Body of pancreas (tissue), 4 donors: ENCODE measurements at places on chromosomes 5 and 9.

DNA sequence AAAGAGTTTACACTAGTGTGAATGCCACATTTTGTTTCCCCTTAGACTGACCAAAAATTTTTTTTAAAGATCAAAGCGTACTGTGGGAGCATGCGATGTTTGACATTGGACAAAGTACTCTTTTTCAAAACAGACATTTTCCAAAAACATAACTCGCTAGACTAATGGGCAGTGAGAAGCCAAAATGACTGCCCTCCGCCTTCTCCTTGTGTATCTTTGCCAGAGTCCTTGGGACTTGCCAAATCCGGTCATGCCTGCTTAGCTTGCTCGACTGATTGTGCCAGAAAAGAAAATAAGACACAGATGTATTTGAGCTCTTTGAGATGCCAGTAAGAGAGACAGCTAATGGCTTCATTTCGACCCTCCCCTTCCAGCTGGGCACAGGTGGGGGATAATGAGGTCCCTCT is 157.5 kb downstream of the MAPKAP1 start:
- peak; percentile 78 for DNase-seq

- DNase-seq: peak; percentile 81
Observed at GRCh38 chr9:68822596-68823165, 117.6 kb downstream of the PIP5K1B start.

DNA sequence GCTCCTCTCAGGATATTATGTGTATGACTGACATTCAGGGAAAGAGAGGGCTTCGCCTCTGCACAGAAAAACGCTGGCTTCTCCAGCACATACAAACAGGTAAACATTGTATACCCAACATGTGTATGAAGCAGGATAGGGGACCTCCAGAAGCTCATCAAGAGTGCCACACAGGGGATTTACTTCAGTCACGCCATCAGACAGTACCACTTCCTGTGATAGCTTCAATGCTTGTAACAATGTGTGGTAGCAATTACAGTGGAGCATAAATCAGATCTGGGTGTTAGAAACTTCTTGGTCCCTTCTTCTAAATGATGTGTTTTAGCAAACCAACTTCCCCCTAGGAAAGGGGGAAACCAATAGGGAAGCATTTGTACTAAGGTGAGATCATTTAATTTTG is 160.8 kb downstream of the TSSK1B start:
- DNase-seq: no peak

DNA sequence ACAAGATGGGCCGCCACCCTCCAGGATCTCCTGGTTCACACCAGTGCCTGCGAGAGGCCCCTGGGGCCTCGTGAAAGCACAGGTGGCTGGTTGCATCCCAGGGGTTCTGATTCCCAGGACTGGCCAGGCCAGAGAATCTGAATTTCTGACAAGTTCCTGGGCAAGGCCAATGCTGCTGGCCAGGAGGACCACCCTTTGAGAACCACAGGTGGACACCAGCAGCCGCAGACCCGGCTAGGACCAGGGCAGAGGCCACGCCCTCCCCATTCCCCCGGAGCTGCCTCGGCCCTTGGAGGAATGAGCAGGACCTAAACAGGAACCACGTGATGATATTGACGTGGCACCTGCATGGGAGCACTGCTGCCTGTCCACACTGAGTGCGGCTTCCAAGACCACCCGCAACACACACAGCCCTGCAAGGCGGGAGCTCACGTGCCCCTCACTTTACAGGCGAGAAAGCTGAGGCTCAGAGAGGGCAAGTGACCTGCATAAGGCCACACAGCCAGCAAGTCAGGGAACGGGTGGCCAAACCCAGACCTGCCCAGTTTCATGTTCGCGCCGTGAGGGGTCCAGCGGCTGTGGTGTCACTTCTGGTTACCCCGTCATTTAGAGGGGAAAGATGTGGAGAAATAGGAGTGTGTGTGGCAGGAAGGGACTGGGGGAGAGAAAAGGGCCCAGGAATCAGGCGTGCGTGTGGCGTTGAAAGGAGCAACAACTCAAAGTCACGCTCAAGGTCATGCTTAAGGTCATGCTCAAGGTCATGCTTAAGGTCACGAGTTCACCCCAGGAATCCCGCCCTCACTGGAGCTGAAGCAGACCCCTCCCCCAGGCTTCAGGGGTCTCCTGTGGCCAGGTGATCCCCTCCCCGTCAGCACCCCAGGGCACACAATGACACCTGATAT is 105.9 kb upstream of the IER5L start:
- no peak for DNase-seq

DNA sequence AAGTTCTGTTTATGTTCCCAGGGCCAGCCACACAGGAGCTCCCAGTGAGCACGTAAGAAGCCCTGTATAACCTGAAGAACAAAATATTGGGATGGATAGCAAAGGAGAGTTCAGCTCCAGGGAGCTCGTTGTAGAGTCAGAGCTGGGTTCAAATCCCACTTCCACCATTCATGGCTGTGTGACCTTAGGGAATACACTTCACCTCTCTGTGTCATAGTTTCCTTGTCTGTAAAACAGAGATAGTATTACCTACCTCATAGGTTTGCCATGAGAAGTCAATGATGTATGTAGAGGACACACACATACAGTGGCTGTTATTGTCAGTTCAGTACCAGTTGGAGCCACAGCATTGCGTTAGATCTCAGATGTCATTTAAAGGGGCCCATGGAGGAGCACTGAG is 67.4 kb downstream of the MACROH2A1 start:
- no peak for DNase-seq

DNA sequence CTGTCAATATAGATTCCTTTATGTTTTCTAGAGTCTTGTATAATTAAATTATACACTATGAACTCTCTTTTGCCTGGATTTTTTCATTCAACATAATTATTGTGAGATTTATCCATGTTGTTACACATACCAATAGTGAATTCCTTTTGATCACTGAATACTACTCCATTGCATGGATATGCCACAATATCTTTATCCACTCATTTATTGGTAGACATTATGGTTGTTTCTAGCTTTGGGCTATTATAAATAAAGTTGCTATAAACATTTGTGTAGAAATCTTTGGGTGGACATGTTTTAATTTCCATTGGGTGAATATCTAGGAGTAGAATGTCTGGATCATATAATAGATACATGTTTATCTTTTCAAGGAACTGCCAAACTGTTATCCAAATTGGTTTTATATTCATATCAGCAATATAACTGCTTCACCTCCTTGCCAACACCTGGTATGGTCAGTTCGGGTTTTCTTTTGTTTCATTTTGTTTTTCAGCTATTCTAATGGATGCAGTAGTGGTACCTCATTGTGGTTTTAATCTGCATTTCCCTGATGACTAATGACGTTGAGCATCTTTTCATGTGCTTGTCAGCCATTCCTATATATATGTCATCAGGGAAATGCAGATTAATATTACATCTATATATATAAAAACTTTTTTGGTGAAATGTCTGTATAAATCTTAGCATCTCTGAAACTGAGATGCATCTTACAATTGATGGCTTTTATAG is 32.1 kb upstream of the TCF7 start:
- no peak for DNase-seq
